ENCODE measurements at places on chromosomes 2 and 18.
A peak's percentile ranks its signal among the peaks of the same experiment; 100 is the strongest.

- H3K27me3 ChIP-seq: no peaks in the 10 kb centered on the region
- no peak for DNase-seq
- no peak overlapping the region for H3K4me3 ChIP-seq
- no peaks in the 10 kb centered on the region for H3K4me1 ChIP-seq
- H3K36me3 ChIP-seq: no peaks in the 10 kb centered on the region
Observed at GRCh38 chr2:137156221-137156844, 391.0 kb downstream of the THSD7B start.

- H3K27ac ChIP-seq: peak overlapping the region; percentile 72
- H3K4me3 ChIP-seq: peak overlapping the region; percentile 35
- H3K4me1 ChIP-seq: peaks cover 35% of the 10 kb centered on the region
- no peak for DNase-seq
- H3K36me3 ChIP-seq: peaks cover 93% of the 10 kb centered on the region
Observed at GRCh38 chr2:37244017-37244416, 12.6 kb downstream of the NDUFAF7 start.

- no peaks in the 10 kb centered on the region for H3K4me1 ChIP-seq
- DNase-seq: no peak
- H3K27ac ChIP-seq: no peak overlapping the region
- no peak overlapping the region for H3K4me3 ChIP-seq
- H3K36me3 ChIP-seq: no peaks in the 10 kb centered on the region
Observed at GRCh38 chr2:220051716-220052115, 424.3 kb downstream of the SLC4A3 start.

GRCh38 chr2:235542733-235543127 is 48.9 kb downstream of the AGAP1 start:
- DNase-seq: no peak
- no peaks in the 10 kb centered on the region for H3K4me1 ChIP-seq
- no peak overlapping the region for H3K4me3 ChIP-seq
- peaks cover 8% of the 10 kb centered on the region for H3K27me3 ChIP-seq

GRCh38 chr2:218814540-218815243 is 16.9 kb downstream of the PRKAG3 start:
- DNase-seq: no peak
- H3K27ac ChIP-seq: no peak overlapping the region
- no peaks in the 10 kb centered on the region for H3K36me3 ChIP-seq
- H3K27me3 ChIP-seq: peaks cover 13% of the 10 kb centered on the region

GRCh38 chr2:71897836-71898235 is 249.8 kb downstream of the CYP26B1 start:
- no peaks in the 10 kb centered on the region for H3K4me1 ChIP-seq
- H3K27ac ChIP-seq: no peak overlapping the region
- DNase-seq: no peak
- H3K36me3 ChIP-seq: no peaks in the 10 kb centered on the region

DNA sequence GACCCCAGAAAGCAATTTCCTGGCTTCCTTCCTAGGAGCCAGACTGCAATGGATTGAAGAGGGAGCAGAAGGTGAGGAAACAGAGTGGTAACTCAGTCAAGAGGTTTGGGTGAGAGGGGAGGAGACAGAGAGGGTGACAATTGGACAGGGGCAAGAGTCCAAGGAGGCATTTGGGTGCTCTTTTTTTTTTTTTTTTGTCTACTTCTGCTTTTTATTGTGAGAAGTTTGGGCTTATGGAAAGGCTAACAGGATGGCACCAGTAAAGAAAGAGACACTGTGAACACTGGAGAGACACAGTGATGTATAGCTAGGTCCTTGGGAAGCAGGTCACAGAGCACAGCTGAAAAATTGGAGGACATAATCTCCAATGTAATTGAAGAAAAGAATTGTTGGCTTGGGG is 25.0 kb downstream of the CYBRD1 start:
- H3K4me1 ChIP-seq: no peaks in the 10 kb centered on the region
- peaks cover 2% of the 10 kb centered on the region for H3K27me3 ChIP-seq
- H3K27ac ChIP-seq: no peak overlapping the region
- DNase-seq: no peak
- no peaks in the 10 kb centered on the region for H3K36me3 ChIP-seq

- H3K4me1 ChIP-seq: no peaks in the 10 kb centered on the region
- no peak overlapping the region for H3K4me3 ChIP-seq
- peaks cover 17% of the 10 kb centered on the region for H3K27me3 ChIP-seq
- H3K36me3 ChIP-seq: no peaks in the 10 kb centered on the region
Observed at GRCh38 chr18:9757827-9758621, 49.9 kb downstream of the RAB31 start.

DNA sequence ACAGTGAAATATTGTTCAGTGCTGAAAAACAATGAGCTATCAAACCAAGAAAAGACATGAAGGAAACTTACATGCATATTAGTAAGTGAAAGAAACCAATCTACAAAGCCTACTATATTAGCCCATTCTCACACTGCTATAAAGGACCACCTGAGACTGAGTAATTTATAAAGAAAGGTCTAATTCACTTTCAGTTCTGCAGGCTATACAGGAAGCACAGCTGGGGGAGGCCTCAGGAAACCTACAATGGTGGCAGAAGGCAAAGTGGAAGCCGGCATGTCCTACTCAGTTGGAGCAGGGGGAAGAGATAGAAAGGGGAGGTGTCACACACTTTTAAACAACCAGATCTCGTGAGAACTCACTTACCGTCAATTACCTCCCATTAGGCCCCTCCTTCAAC is 232.1 kb downstream of the TMX3 start:
- H3K4me3 ChIP-seq: no peak overlapping the region
- H3K36me3 ChIP-seq: no peaks in the 10 kb centered on the region
- no peak for DNase-seq
- H3K27ac ChIP-seq: no peak overlapping the region
- no peaks in the 10 kb centered on the region for H3K4me1 ChIP-seq

DNA sequence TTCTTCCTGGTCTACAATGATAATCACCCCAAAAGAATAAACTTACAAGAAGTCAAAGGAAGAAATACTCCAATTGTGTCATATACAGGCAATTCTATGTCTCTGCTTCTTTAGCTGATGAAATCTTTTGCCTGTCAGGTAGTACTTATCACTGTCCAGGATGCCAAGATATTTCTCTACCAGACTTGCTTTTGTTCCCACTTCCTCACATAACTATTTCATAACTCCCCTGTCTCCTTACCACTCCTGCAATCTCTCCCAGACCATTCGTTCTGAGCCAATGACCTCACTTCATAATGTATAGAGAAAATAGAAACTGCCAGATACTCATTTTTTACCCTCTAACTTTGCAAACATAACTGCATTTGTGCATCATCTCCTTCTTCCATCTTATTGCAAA is 39.1 kb downstream of the HNMT start:
- H3K4me3 ChIP-seq: no peak overlapping the region
- H3K27ac ChIP-seq: no peak overlapping the region
- no peaks in the 10 kb centered on the region for H3K4me1 ChIP-seq
- no peaks in the 10 kb centered on the region for H3K27me3 ChIP-seq
- no peaks in the 10 kb centered on the region for H3K36me3 ChIP-seq

- H3K27me3 ChIP-seq: peaks cover 3% of the 10 kb centered on the region
- H3K27ac ChIP-seq: no peak overlapping the region
- H3K36me3 ChIP-seq: no peaks in the 10 kb centered on the region
- no peak for DNase-seq
Observed at GRCh38 chr2:23199115-23199918, 185.7 kb upstream of the KLHL29 start.

DNA sequence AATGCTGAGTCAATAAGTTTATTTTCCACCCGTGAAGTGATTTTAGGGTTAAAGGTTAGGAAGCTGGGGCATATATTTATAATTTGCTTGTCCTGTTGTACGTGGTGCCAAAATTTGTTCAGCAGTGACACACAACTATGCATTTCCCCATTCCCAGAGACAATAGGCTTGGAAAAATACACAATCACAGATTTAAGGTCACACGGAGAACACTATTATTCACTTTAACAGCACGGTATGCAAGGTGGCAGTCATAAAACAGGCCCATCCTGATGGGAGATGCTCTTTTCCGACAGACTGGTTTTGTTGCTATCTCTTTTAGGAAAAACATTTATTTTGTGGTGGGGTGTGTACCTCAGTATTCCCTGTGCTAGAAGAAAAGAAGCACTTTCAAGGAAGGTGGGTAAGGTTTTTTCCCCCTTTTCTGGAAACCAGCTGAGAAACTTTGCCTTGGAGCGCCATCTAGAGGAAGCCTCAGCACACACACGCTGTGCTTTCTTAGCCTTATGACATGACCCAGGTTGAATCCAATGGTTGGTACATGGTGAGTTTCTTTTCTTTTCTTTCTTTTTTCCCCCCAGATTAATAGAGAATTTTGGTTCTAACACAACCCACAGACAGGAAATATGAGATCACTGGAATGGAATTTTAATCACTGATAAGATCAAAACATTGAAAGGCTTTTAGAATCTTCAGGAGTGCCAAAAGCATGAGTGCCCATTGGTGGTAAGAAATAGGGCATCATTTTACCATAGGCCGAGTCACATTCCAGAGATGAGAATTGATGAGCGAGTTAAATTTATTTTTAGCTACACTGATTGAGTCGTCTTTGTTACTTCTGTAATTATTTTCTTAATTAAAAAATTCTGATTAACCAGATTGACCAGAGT is 332.1 kb downstream of the AGPS start:
- H3K4me1 ChIP-seq: peaks cover 2% of the 10 kb centered on the region
- DNase-seq: peak; percentile 42
- no peak overlapping the region for H3K4me3 ChIP-seq

DNA sequence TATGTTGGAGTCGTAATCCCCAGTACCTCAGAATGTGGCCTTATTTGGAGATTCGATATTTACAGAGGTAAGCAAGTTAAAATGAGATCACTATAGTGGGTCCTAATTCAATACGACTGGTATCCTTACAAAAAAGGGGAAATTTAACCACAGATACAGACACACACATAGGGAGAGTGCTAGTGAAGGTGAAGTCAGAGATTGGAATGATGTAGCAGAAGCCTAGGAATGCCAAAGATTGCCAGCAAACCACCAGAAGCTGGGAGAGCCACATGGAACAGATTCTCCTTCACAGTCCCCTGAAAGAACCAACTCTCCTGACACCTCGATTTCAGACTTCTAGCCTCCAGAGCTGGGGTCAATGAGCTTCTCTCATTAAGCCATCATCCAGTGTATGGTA is 17.7 kb upstream of the ACTR3 start:
- H3K27me3 ChIP-seq: no peaks in the 10 kb centered on the region
- no peak overlapping the region for H3K4me3 ChIP-seq
- H3K27ac ChIP-seq: no peak overlapping the region
- peaks cover 34% of the 10 kb centered on the region for H3K4me1 ChIP-seq
- DNase-seq: no peak

DNA sequence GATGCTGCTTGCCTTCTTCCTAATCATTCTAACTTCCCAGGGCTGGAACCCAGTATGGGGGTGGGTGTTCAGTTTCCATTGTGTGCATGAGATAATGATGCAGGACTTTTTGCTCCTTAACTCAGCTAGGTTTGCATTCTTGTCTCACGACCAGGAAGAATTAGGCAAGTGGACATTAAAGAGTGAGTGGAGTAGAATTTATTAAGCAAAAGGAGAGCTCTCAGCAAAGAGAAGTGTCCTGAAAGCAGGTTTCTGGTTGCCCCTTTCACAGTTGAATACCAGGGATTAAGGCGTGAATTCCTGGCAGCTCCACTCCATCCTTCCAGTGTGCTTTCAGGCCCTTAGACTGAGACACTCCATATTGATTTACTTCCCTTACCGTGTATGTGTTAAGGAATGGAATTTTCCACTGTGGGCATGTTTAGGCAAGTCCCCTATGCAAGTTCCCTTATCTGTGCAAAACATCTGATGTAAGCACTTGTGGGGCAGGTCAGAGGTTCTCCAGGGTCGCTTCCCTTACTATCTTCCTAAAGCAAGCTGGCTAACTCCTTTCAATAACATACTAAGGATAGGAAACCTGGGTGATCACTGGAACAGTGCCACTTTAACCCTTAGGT is 126.5 kb downstream of the GPR39 start:
- DNase-seq: no peak
- H3K4me3 ChIP-seq: no peak overlapping the region
- H3K27me3 ChIP-seq: no peaks in the 10 kb centered on the region
- H3K4me1 ChIP-seq: no peaks in the 10 kb centered on the region
- H3K36me3 ChIP-seq: no peaks in the 10 kb centered on the region

DNA sequence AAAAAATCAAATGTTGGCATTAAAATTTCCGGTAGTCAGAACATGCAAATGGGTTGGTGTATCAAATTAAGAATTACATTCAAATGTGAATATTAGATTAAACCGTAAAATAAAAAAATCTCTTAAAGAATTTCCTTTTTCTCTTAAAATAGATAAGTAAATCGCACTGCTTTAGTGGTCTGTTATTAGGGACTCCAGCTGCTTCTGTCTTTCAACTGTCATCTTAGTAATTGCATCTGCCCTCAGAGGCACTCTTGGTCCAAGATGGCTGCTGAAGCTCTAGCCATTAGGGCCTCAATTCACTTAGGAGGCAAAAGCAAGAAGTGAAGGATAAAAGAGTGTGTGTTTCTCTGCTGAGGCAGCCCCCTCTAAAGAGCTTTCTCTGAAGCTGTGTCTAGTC is 132.4 kb downstream of the MGAT5 start:
- no peak for DNase-seq
- H3K27ac ChIP-seq: no peak overlapping the region
- H3K4me1 ChIP-seq: peaks cover 19% of the 10 kb centered on the region
- no peaks in the 10 kb centered on the region for H3K27me3 ChIP-seq
- H3K36me3 ChIP-seq: peaks cover 53% of the 10 kb centered on the region

DNA sequence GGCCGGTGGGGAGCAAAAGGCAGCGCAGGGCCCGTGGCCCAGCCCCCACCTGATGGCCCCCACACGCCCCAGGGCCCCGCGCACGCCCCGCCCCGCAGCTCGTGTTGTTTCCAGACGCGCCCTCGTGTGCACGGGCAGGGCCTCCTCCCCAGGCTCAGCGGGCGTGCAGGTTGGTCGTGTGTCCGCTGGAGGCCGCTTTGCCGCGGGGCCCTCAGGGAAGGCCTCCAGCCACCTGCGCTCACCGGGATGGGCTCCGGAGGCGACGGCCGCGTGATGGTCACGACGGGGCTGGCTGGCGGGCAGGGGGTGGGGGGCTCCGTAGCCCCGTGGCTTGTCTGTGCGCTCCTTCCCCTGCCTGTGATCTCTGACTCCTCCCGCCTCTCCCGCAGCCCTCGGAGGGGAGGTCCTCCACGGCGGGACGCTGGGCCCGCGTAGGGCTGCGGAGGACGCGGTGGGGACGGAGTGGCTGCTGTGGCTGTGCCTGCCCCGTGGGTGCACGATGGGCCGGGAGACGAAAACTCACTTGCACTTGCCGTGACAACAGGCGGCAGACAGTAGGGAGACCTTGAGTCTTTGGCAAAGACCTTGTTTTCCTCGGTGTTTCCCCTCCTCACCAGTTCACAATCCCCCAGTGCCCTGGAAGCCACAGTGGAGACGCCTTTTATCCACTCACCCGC is 67.1 kb downstream of the RTP5 start:
- H3K4me1 ChIP-seq: peaks cover 16% of the 10 kb centered on the region
- H3K27me3 ChIP-seq: no peaks in the 10 kb centered on the region
- peaks cover 10% of the 10 kb centered on the region for H3K36me3 ChIP-seq
- peak; percentile 16 for DNase-seq
- no peak overlapping the region for H3K4me3 ChIP-seq
- H3K27ac ChIP-seq: no peak overlapping the region

GRCh38 chr18:8106603-8107002 is 502.6 kb upstream of the RAB12 start:
- no peak overlapping the region for H3K4me3 ChIP-seq
- no peaks in the 10 kb centered on the region for H3K27me3 ChIP-seq
- H3K36me3 ChIP-seq: no peaks in the 10 kb centered on the region
- no peak for DNase-seq
- no peak overlapping the region for H3K27ac ChIP-seq

All from activated T-cell treated with anti-CD3 and anti-CD28 coated beads, Interleukin-2, amount 50 U/mL, for 24 hours (primary cell).